ENCODE measurements at places on chromosomes 5 and 9. TPM values are rescaled to one million over a fixed set of nuclear protein-coding genes. Genes with fewer than 3 reads are reported as not detected.

The POLK gene
- total RNA-seq: 53.7 TPM

The TEK gene
- total RNA-seq: 0.35 TPM

The EQTN gene
- total RNA-seq: not detected

The PCDHB4 gene
- 0.35 TPM for total RNA-seq

The GRIN3A gene
- total RNA-seq: not detected

The ESM1 gene
- not detected for total RNA-seq

The AP3B1 gene
- 64.1 TPM for total RNA-seq

GRCh38 chr5:149829954-149830353 lies 99.8 kb downstream of the PPARGC1B start:
- DNase-seq: no peak

GRCh38 chr9:10146517-10147331 lies 466.1 kb downstream of the PTPRD start:
- no peak for DNase-seq

DNA sequence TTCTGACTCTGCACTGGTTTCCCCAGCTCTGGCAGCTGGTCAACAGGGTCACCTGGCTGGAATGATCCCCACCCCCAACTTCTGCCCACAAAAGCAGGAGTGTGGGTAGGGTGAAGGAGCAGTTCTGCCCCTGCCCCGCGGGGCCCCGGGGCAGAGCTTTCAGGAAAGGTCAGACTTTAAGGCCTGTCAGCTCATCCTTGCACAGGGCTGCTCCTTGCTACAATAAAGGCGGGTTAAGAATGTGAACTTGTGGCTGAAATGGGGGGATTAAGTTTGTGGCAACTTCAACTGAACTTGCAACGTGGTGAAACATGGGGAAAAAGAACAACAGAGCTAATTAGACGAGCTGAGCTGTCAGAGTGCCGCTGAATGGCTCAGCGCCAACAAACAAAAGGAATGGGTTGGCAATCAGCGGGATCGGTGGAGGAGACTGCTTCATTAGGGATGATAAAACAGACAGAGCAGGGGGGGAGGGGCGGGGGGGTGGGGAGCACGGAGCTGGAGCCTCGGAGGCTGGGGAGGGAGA lies 50.8 kb downstream of the CRB2 start:
- DNase-seq: peak; percentile 10

- no peak for DNase-seq
Measured at GRCh38 chr9:93944011-93944410, 11.1 kb downstream of the BARX1 start.

- no peak for DNase-seq
Measured at GRCh38 chr5:51582871-51583394, 199.7 kb downstream of the ISL1 start.

GRCh38 chr9:69071059-69071458 lies 35.5 kb downstream of the FXN start:
- no peak for DNase-seq

GRCh38 chr9:77488439-77489126 lies 159.5 kb downstream of the GNA14 start:
- DNase-seq: peak; percentile 19

GRCh38 chr5:128409166-128409800 lies 128.8 kb downstream of the FBN2 start:
- DNase-seq: peak; percentile 71

DNA sequence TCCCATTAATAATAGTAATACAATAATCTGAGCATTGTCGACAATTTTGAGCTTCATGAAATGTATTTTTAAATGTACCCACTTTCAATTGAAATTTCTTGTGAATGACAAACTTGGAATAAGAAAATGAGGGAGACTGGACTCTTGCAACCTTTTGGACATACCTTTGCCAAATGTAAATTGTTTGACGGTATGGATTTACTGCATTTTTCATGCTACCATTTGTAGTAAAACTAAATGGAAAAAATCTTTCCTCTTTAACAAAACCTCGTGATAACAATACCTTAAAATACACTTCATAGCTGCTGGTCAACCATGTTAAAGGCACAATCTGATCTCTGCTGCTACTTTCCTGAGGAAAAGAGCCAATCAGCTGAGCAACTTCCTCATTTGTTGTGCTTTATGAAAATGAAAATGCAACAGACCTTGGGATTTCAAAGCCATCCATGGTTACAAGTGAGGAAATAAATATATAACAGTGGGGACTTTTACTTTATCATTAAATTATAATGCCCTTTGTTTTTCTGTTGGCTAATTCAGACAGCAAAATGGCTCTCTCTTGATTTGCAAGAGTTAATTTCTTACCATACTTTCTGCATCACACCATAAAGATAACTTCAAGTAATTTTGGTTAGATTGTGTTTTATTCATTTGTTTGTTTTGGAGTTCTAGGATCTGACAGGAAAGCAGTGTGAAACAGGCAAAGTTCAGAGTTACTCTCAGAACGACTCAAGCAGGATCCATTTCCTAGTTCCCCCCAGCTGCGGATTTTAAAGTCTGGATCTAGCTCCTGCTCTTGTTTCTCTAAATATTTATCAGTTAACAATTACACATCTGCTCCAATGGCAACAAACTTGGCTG lies 1.1 kb downstream of the ALDH1A1 start:
- no peak for DNase-seq
